Fibroblast of upper back skin (primary cell): ENCODE measurements at places on chromosomes 12 and 14.

DNA sequence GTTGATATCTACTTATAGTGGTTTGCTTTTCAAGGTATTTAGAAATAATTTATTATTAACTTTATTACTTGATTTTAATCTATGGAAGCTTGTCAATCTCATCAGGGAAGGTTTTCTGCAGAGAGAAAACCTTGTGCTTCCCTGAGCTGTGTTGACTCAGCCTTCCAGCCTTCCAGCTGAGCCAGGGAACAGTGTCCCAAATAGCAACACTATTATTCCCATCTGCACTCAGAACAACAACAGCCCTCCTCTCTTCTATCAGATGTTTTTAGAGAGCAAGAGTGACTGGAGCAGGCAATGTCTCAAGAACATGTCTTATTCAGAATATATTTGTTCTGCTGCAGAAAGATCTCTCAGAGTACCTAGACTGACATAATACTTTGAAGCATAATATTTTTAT is 389.9 kb upstream of the GARIN6 start:
- DNase-seq, result no peak

GRCh38 chr12:3135522-3136461 is 58.6 kb downstream of the TSPAN9 start:
- peak; percentile 71 for DNase-seq

GRCh38 chr12:29030006-29030405 is 119.1 kb upstream of the FAR2 start:
- no peak for DNase-seq

- DNase-seq, result peak; percentile 92
Observed at GRCh38 chr12:15629108-15629507, 160.1 kb downstream of the EPS8 start.

DNA sequence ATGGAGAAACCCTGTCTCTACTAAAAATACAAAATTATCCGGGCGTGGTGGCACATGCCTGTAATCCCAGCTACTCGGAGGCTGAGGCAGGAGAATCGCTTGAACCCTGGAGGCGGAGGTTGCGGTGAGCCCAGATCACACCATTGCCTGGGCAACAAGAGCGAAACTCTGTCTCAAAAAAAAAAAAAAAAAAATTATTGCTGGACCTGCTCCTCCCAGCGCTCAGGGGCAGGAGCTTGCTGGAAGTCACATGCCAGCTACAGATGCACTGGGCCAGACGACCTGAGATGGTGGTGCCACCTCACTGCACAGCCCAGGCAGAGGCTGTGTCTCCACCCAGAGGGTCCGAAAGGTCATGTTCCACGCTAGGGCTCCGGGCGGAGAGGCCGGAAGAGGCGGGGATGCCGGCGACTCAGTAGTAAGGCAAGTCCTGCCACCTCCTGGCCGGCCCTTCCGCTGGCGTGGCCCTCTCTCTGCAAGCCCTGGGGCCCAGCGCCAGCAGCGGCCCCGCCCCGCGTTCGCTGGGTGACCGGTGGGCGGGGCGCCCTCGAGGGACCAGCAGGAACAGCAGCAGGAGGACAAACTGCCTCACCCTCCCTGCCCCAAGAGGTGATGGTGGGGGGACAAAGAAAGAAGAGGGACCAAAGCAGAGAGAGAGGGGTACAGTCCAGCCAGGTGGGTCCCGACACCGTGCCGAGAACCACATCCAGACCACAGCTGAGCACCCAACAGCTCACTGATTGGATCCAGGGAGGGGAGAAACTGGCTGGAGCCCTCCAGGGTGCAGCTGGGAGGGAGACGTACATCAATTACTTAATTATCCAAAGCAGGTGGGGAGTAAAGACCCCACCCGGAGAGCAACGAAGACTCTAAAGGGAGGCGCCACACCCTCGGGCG is 3.6 kb upstream of the RHOF start:
- no peak for DNase-seq

DNA sequence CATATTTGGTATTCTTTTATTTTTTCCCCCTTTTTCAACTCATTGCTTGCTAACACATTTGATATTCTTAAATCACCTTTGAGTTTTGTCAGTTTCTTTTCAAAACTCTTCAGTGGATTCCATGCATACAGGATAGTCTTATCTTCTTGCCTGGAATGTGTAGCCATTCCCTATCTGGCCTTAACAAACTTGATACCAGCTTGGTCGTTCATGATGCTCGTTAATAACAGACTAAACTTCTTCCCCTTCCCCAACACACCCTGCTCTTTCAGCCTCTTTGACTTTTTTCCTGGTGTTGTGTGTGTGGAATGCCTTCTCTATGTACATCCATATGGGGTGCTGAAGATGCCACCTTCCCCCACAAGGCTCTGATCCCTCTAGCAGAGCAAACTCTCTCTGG is 17.7 kb upstream of the CALM1 start:
- no peak for DNase-seq

DNA sequence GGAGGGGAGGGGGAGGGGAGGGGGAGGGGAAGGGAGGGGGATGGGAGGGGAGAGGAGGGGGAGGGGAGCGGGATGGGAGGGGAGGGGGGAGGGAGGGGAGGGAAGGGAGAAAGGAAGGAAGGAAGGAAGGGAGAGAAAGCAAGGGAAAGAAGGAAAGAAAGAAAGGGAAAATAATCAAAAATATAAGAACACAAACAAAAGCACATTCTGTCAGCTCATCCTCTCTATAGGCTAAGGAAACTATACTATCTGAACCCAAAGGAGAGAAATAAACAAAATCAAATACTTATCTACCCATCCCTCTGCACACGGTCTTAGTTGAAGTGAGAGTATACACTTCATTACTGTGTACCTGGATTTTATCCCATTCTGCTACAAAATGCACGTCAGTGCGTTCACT is 26.9 kb downstream of the MANSC1 start:
- DNase-seq, result no peak

- no peak for DNase-seq
Observed at GRCh38 chr14:25485381-25485780, 435.4 kb upstream of the STXBP6 start.

GRCh38 chr14:25607192-25607591 is 557.2 kb upstream of the STXBP6 start:
- DNase-seq, result no peak

DNA sequence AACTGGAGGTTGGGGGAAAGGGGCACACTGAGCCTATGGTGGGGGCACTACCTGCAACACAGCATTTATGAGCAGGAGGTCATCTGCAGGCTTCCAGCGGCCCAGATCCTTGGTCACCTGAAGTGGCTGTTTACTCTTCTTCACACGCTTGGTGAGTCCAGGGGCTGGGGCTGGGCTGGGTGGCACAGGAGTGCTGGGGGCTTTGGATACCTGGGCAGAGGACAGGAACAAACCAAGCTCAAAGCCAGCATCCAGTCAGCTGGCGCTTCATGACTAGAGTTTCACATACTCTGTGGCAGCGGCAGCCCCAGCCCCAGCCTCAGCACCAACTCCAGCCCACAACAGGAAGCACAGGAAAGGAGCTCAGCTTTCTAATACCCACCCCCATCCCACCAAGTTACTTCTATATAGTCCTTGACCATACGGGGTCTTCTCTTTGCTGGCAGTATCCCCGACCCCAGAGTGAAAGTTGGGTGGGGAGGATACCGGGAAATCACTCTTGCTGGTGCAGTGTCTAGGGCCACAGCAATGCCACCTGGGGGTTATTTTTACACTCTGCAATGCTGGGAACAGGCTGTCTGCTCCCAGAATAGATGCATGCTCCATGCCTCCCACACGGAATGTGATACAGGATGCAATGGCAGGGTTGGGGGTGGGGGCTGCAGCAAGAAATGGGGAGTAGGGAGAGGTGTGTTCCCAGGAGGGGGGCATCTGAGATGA is 3.1 kb downstream of the MCRS1 start:
- no peak for DNase-seq

DNA sequence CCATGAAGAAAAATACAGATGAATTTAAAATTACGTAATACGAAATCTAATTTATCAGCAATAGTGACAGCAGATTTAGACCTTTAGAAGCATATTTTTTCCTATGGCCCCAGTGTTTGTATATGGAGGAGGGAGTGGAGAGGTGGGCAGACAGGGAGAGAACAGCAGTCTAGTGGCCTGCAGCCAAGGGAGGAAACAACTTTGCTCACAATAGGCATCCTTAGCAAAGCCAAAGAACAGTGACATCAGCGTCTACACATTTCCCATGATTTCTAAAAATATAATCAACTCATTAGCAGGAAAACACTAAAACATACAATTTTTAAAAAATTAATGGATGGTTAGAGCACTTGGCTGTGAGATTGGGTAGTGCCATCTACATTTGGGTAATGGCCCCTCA is 622.6 kb upstream of the ATP2B1 start:
- DNase-seq, result peak; percentile 25

GRCh38 chr12:2366711-2367110 is 313.9 kb downstream of the CACNA1C start:
- no peak for DNase-seq

DNA sequence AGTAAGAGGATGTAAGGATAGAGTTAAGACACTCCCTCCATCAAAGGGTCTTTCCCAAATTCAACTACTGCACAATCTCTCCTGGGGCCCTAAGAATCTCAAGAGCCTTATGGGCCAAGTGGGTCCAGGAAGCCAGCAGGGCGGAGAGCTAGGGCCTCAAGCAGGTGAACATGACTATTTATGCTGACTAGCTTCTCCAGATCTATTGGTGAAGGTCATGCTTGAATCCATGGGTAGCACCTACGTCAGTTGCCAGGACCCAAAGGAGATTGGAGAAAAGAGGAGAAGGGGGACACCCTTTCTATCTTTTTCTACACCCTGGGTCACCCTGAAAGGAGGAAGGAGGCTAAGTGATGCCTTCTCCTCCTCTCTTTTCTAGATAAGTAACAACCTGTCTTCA is 534.2 kb upstream of the MIS18BP1 start:
- DNase-seq, result no peak

GRCh38 chr12:114343585-114344302 is 62.2 kb downstream of the TBX5 start:
- DNase-seq, result peak; percentile 18

DNA sequence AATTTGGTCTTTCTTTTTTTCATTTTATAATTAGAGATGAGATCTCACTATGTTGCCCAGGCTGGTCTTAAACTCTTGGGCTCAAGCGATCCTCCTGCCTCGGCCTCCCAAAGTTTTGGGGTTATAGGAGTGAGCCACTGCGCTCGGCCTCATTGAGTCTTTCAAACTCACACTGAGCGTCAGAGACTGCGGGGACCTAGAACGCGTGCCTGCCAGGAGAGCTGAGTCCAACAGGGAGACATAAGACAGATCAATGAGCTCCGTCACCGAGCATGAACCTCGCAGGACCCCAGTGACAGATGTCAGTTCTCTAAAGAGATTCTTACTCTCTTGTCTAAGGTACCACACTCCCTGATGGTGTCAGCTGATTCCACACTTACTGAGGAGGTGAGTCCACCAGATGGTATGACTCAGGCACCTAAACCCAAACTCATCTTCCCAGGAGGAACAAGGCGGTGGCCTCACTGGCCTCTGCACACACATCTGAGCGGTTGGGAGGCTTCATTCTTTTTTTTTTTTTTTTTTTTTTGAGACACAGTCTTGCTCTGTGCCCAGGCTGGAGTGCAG is 58.9 kb downstream of the CCDC88C start:
- no peak for DNase-seq

- DNase-seq, result no peak
Observed at GRCh38 chr12:107282628-107283027, 189.3 kb upstream of the CRY1 start.

DNA sequence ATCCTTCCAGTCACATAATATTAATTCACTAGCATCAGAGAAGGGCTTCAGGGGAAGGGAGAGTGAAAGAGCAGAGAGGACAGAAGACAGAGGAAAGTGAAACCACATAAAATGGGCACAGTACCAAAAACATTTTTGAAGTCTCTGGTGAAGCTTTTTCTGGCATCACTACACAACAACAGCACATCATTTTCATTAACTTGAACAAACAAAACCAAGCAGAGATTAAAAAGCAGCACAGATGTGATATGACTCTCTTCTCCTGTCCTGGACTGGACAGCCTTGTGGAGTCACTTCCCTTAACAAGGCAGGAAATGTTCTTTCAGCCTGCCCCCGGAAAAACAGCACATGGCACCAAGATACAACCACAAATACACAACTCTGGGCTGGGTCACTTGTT is 112.0 kb downstream of the TSPAN8 start:
- peak; percentile 78 for DNase-seq

- peak; percentile 75 for DNase-seq
Observed at GRCh38 chr14:69242311-69243224, 17.4 kb upstream of the GALNT16 start.

GRCh38 chr12:83700838-83701237 is 1014.1 kb downstream of the TMTC2 start:
- peak; percentile 55 for DNase-seq

GRCh38 chr12:130119241-130119861 is 42.9 kb upstream of the FZD10 start:
- DNase-seq, result no peak

DNA sequence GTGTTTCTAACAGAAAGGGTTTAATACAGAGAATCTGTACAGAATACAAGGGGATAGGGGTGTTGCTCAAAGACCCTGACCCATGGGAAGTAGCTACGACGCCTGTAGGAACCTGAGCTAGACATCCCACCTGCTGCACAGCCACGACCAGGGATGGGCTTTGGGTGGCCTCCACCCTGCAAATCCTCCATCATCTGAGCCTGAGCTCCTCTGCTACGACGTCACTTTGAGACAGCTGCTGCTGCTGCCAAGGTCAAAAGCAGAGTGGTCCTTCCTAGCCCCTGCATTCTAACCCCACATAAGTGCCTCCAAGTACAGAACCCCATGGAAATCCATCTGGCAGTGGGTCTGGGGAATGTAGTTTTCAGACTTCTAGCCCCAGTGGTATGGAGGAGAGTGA is 43.8 kb downstream of the JAG2 start:
- no peak for DNase-seq

DNA sequence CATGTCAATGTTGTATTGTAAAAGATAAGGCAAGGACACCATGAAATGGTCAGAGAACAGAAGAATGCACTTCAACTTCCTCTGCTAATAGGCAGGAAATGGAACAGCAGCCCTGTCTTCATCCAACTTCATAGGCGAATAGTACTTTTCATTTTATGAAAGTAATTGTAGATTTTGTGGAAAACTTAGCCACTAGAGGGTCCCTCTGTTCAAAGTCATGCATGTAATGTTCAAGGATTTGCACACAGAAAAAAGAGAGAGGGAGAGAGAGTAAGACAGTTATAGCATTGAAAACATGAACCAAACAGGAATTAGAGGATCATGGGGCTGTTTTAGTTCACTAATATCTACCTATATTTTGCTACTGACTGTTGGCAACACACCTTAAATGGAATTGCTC is 172.2 kb downstream of the FLRT2 start:
- peak; percentile 17 for DNase-seq

DNA sequence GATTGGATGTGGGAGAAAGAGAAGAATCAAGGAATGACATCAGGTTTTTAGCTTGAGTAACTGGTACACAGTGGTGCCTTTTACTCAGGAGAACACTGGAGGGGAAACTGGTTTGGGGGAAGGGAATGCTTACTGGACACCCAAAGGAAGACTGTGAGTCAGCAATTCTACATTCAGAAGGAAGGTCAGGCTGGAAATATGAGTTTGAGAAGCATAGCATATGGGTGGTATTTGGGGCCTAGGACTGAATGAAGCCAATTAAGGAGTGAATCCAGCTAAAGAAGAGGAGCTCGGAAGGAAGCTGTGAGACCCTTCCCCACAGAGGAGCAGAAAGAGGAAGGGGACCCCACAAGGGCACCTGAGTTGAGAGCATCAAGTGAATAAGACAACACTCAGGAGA is 35.4 kb downstream of the DMAC2L start:
- peak; percentile 82 for DNase-seq
